SK-N-DZ (cell line): ENCODE measurements at places on chromosomes 12 and 14.

DNA sequence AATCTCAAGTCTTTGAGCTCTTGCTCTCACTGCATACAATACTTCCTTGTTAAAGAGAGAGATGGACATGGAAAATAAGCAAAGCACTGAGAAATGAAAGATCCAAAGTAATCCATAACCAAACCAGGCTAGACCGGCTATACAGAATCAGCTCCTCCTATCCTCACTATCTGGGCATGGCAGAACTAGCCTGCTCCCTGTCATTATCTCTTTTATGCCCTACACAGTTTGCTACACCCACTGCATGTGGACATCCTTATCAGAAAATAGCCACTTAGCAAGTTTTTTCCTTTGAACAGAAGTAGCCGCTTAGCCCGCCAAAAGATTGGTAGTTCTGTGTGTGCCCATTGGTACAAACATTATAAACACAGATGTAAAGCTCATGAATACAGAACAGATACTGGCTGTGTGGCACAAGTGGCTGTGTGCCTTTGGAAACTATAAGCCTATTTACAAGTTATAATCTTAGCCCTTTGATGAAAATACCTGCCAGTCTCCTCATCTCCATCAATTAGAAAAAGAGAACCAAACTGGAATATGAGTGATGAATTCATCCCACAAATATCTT, 34.7 kb downstream of the SPTB start:
- DNase-seq = no peak

GRCh38 chr12:11769723-11770514, 120.4 kb downstream of the ETV6 start:
- DNase-seq = no peak

GRCh38 chr14:95015046-95015445, 142.3 kb downstream of the DICER1 start:
- no peak for DNase-seq

GRCh38 chr12:51392556-51393237, 1.5 kb upstream of the GALNT6 start:
- peak; percentile 67 for DNase-seq

DNA sequence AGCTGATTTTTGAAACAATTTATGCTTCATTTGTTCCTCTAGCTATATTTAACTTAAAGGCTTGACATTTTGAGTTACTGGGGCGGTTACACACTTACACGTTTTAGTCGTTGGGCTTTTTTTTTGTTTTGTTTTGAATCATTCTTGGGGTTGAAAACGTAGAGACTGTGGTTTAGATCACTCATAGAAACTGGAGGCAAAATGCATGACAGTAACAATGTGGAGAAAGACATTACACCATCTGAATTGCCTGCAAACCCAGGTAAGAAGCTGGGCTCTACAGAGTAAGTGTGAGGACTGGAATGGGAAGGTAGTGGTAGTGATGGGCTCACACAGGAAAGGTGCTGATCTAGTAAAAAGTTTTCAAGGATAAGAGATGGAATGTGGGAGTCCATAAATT, at the start of gene CLEC2D:
Gene CLEC2D, plus strand, starts transcription at position 180 of the 400 bp plus-strand sequence. Its CDS starts 22 bp downstream, at position 202.
- DNase-seq = no peak

GRCh38 chr12:9881246-9881645, at the start of gene KLRF2:
Gene KLRF2, plus strand, starts transcription at chr12:9881489. Its CDS starts 107 bp downstream, at chr12:9881596.
- DNase-seq = no peak

- DNase-seq = no peak
Measured at GRCh38 chr14:37641117-37641516, 45.7 kb downstream of the TTC6 start.

GRCh38 chr12:30974746-30975500, 48.4 kb downstream of the TSPAN11 start:
- DNase-seq = no peak

- DNase-seq = no peak
Measured at GRCh38 chr12:46153268-46153872, 115.5 kb downstream of the SLC38A1 start.

DNA sequence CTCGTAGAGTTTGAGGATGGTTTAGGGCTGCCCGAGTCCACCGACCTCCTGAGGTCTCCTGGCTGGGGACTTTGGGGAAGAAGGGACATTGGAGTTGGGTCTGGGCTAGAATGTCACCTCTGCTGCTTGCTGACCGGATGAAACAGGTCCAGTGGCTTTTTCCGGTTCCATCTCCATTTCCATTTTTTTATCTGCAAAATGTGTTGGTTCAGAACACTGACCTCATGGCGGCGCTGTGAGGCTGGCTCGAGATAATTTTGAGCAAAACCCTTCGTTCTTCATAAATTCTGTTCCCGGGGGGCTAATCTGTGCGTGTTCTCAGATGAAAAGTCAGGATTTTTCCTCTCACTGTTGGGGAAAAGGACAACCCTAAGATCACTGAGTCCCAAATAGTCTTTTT, 11.7 kb upstream of the MYL2 start:
- no peak for DNase-seq

DNA sequence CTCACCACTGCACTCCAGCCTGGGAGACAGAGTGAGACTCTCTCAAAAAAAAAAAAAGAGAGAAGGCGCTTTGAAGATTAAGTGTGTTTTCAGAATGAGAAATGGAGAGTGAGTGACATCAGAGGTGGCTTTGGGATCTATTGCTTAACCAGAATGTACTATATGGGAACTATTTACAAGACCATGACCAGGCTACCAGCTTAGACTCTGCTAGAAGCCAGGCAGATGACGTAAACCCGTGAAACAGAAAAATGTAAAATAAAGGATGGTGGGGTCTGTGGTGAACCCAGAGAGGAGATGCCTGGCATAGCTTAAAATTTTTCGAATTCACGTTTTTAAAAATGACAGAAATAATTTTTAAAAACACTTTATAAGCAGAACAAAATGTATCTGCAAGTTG, 82.0 kb downstream of the IFT43 start:
- DNase-seq = no peak

GRCh38 chr12:117732761-117733548, 235.8 kb downstream of the KSR2 start:
- no peak for DNase-seq

- DNase-seq = no peak
Measured at GRCh38 chr14:76329154-76329928, 46.6 kb upstream of the ESRRB start.

- DNase-seq = no peak
Measured at GRCh38 chr12:3389986-3390385, 101.0 kb upstream of the PRMT8 start.

DNA sequence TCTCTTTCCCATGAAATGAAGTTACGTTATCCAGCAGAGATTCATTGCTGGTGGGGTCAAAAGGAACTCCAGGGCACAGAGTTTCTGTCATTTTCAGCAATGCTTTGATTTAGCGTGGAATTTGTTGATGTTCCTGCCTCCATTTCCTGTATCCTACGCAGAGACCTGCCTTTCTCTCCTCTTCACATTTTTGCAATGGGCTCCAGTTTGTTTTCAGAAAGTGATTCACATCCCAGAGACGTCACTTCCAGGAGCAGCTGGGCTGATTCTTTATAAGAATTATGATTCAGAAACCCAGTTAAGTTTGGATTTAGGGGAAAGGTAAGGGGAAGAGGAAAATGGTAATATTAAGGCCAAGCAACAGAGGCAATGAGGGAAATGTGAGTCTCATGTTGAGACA, 11.6 kb downstream of the RNASE10 start:
- DNase-seq = no peak

DNA sequence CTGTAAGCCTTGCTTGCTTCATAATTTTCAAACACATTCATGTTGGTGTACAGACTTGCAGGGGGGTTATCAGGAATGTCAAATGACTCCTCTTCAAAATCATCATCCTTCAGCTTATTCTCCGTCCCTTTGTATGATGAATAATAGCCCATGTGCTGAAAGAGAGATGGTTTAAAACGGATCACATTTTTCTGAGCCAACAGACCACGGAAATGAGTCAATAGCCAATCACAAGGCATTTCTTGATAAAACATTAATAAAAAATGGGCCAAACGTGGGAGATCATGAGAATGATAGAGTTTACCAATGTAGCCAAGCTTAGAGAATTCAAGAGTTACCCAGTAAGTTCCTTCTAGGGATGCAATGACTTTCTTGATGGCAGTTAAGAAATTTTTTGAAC, 105.5 kb downstream of the NTS start:
- no peak for DNase-seq

GRCh38 chr14:99352688-99353280, 80.8 kb upstream of the BCL11B start:
- DNase-seq = no peak

GRCh38 chr12:49872381-49872780, 29.5 kb upstream of the BCDIN3D start:
- DNase-seq = no peak

- DNase-seq = no peak
Measured at GRCh38 chr12:106871477-106871876, 84.2 kb upstream of the TMEM263 start.

DNA sequence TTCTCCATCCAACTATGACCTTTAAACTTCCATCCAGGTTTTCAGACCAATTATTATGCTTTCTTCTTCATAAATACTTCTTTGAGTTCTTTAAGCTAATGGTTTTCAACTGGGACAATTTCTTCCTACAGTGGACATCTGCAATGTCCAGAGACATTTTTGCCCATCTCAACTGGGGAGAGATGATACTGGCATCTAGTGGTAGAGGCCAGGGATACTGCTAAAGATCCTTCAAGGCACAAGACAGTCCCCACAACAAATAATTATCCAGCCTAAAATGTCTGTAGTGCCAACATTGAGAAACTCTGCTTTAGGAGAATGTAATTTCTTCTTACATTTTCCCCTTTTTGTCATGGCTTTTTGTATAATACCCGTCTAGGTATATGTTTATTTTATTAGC, 10.6 kb downstream of the TRHDE start:
- DNase-seq = peak; percentile 16

- DNase-seq = no peak
Measured at GRCh38 chr12:19423166-19423930, 15.9 kb upstream of the AEBP2 start.

DNA sequence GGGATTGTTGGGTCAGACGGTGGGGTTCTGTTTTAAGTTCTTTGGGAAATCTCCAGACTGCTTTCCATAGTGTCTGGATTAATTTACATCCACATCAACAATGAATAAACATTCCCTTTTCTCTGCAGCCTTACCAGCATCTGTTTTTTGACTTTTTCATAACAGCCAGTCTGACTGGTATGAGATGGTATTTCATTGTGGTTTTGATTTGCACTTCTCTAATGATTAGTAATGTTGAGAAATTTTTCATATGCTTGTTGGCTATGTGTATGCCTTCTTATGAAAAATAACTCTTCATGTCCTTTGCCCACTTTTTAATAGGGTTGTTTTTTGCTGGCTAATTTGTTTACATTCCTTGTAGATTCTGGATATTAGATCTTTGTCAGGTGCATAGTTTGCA, 140.8 kb upstream of the CNTN1 start:
- DNase-seq = no peak

DNA sequence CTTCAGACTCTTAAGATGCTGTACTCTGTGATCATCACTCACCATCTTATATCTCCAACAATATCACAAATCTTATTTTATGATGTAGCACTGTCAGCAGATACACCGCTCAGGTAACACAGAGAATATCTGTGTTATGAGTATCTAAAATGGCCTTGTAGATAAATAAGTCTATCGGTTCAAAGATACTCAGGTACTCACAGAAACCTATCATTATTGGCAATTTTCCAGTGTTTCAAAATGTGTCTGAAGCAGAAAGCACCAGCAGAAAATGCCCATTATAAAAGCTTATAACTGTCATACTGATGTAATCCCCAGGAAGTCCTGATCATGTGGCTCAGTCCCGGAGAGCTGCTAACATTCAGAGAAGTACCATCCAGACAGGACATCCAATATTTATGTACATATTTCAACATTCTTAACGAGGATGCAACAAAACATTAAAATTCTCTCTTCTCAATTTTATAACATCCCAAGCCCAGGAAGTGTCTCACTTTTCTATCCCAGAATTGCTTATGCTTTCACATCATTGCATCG, 190.7 kb upstream of the LMNTD1 start:
- no peak for DNase-seq

GRCh38 chr14:36997843-36998242, 174.6 kb downstream of the SLC25A21 start:
- DNase-seq = no peak

- no peak for DNase-seq
Measured at GRCh38 chr12:23482571-23482970, 466.9 kb downstream of the SOX5 start.

GRCh38 chr12:106974511-106974910, 12.4 kb downstream of the MTERF2 start:
- no peak for DNase-seq

- DNase-seq = no peak
Measured at GRCh38 chr12:64077922-64078321, 144.2 kb downstream of the KICS2 start.

DNA sequence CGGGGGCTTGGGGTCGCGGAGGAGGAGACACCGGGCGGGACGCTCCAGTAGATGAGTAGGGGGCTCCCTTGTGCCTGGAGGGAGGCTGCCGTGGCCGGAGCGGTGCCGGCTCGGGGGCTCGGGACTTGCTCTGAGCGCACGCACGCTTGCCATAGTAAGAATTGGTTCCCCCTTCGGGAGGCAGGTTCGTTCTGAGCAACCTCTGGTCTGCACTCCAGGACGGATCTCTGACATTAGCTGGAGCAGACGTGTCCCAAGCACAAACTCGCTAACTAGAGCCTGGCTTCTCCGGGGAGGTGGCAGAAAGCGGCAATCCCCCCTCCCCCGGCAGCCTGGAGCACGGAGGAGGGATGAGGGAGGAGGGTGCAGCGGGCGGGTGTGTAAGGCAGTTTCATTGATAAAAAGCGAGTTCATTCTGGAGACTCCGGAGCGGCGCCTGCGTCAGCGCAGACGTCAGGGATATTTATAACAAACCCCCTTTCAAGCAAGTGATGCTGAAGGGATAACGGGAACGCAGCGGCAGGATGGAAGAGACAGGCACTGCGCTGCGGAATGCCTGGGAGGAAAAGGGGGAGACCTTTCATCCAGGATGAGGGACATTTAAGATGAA, 630 bp downstream of the FOS start:
- peak; percentile 28 for DNase-seq

GRCh38 chr12:58262796-58263195, 321.4 kb downstream of the ATP23 start:
- DNase-seq = no peak

DNA sequence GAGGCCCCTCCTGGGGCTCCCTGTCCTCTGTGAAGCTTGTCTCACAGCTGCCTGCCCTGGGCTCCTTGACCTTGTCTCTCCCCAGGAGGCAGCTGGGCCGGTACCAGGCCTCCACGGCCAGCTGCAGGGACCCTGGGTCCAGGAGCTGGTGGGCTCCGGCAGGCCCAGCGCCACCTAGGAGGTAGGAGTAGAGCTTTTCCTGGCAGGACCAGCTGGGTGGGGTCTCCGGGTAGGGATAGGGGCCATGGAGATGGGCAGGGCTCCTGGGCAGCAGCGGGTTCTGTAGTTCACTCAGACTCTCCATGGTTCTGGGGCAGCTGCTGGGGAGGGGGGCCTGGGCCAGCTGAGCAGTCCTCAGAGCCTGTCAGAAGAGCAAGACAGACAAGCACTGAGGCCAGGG, 16.6 kb downstream of the SYNDIG1L start:
- no peak for DNase-seq

DNA sequence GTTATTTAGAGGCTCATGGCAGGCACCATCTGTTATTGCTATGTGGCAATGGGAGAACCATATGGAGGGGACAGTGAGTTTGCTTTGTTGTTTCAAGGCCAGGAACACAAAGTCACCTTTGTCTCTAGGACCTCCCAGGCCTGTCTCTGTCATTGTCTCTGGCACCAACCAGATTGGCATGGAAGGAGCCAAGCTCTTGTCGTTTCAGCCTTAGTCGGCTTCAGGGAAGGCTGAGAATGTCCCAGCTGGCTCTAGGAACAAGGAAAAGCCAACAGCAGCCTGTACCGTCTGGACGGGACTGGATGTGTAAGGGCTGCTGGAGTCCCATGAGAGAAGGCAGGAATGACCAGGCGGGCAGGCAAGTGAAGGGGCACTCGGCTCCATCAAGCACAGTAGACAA, 29.2 kb downstream of the RPH3A start:
- DNase-seq = no peak
